ENCODE measurements at places on chromosomes 7 and 10.

- DNase-seq: no peak
Observed at GRCh38 chr7:135262623-135263320, 29.1 kb downstream of the STRA8 start.

- DNase-seq: no peak
Observed at GRCh38 chr10:88281592-88282347, 301.3 kb downstream of the RNLS start.

- no peak for DNase-seq
Observed at GRCh38 chr7:135706038-135706742, 21.8 kb downstream of the SLC13A4 start.

DNA sequence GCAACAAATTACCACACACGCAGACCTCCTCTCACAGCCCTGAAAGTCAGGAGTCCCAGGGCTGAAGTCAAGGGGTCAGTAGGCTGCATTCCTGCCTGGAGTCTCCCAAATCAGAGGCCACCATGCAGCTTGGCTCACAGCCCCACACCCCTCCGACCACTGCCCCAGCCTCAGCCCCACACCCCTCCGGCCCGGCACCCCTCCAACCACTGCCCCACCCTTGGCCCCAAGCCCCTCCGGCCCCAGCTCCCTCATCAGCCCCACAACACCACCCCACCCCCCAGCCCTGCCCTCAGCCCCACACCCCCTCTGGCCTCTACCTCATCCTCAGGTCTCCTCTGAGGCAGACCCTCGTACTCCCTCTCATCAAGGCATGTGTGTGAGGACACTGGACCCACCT, 85.7 kb downstream of the DIP2C start:
- no peak for DNase-seq

- DNase-seq: peak; percentile 84
Observed at GRCh38 chr10:79981450-79982361, 32.8 kb upstream of the SFTPD start.

DNA sequence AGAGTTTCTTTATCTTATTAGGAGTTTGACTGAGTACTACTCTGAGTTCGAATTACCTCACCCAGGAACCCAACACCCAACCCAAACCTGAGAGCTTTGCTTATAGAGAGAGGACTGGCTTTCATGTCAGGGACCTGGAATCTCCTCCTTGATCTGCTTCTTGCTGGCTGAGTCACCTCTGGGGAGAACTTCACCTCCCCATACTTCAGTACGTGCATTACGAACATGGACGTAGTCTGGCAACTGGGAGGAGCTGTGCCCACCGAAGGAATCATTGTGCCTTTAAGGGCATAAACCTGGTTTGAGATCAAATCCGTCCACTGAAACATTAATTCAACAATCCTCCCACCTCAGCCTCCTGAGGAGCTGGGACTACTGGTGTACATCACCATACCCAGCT, 12.2 kb upstream of the PSAP start:
- DNase-seq: no peak

DNA sequence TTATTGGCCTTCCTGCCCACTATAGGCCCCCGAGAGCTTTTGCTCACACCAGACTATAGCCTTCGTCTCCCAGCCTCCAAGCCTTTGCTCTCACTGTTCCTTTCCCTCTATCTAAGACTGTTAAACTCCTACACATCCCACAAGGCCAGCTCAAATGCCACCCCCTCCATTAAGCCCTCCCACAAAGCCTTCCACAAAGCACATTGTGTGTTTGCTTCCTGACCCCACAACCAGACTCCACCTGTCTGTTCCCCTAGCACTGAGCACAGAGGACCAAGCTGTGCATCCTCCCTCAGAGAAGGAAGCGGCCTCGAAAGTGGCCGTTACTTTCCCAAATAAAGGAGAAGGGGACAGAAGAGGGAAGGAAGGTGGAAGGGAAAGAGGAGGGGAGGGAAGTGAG, 1.3 kb downstream of the LOXL4 start:
- DNase-seq: peak; percentile 51

DNA sequence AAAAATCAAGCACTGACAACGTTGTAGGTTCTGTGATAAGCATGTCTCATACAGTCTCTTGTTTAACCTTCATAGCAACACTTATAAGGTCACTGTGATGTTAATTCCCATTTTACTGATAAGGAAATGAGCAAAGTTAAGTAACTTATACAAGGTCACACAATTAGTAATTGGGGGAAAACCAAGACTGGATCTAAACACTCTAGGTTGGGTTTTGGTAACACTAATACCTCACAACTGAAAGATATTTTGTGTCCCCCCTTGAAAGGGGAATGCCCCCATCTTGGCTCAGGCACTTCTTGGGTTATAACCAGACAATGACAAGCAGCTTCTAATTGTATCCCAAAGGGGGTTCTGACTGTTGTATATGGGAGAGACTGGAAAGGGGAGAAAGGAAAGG, 36.0 kb upstream of the ABCB4 start:
- no peak for DNase-seq

DNA sequence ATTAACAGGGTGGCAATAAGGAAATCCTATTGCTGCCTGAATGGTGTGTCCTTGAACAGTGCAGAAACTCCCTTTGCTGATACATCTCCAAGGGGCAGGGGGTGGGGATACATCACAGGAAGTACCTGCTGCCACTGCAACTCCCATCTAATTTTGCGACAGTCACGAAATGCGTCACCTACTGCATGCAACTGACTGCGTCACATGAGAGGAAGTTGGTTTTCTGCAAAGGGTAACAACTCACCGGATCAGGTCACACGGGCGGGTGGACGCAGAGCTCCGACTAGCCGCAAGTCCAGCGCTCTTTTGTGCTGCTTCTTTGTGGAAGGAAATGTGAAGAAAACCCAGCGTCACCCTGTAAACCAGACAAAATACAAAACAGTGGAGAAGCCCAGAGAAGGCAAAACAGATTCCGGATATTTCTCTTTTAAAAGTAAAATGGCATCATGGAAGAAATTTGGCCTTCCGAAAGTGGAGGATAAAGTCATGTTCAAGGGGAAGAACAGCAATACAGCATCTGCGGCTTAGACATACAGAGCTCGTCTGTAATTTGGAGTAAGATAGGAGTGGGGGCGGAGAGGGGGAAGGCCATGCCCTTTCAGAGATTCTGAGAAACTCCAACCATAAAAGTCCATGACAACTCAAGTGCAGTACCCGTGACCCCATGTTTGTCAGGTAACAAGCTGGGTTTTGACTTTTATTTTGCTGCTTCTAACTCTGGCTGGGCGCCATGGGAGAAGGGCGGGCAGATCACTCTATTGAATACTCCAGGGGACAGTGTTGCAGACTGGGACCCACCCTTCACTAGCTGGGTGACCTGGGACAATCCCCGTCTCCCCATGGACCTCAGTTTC, 32.3 kb upstream of the PLEKHS1 start:
- no peak for DNase-seq

GRCh38 chr7:116739307-116739706, 67.3 kb downstream of the MET start:
- DNase-seq: no peak

GRCh38 chr7:44471850-44472249, 18.6 kb downstream of the NUDCD3 start:
- DNase-seq: no peak

- DNase-seq: no peak
Observed at GRCh38 chr7:88046839-88047573, 113.0 kb downstream of the ADAM22 start.

GRCh38 chr10:24346877-24347519, 138.1 kb downstream of the KIAA1217 start:
- DNase-seq: no peak

GRCh38 chr10:84537447-84537931, 209.1 kb downstream of the CCSER2 start:
- peak; percentile 63 for DNase-seq

GRCh38 chr7:106369352-106369751, 84.6 kb upstream of the NAMPT start:
- DNase-seq: peak; percentile 50

GRCh38 chr7:91128683-91129348, 135.4 kb upstream of the FZD1 start:
- DNase-seq: no peak

DNA sequence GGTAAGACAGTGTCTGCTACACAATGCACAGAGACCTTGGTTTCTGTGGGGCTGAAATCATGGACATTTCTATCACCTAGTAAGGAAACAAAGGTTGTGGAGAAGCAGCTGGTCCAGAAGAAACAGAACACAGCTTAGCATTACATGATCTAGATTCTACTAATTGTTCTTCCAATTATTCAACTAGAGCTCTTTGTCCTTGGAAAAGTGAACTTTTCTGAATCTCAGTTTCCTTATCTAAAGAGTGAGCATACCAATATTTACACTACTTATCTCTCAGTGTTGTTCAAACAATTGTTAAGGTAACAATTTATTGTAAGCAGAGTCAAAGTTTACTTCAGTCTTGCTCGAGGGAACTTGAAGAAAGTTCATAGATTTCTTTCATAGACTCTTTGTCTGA, 42.3 kb upstream of the TRIM24 start:
- no peak for DNase-seq

GRCh38 chr7:95470452-95470851, 15.3 kb upstream of the ASB4 start:
- DNase-seq: peak; percentile 66

- DNase-seq: no peak
Observed at GRCh38 chr7:57404967-57405421, 45.0 kb upstream of the ZNF716 start.

GRCh38 chr7:41655426-41655825, 47.5 kb downstream of the INHBA start:
- DNase-seq: no peak

- DNase-seq: no peak
Observed at GRCh38 chr10:16957038-16957437, 139.8 kb upstream of the RSU1 start.

- peak; percentile 40 for DNase-seq
Observed at GRCh38 chr7:143305423-143306070, 10.4 kb upstream of the CLCN1 start.

DNA sequence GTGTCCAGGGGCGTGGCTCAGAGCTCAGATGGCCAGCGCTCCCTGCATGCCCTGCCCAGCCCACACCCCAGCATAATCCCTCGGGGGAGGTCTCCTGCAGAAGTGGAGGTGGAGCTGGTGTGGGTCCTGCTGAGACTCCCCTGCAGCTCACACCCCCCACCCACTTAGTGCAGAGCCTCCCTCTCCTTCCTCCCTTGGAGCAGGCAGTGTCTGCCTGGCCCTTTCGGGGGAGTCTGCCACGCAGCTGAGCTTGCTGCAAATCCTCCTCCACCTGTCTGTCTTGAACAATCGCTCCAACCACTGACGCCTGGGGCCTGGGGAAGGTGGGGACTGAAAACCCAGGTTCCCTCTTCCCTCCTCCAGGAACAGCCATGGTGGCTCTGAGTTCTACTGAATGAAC, 219.7 kb upstream of the PPP2R2D start:
- no peak for DNase-seq

Measured in urothelium cell line (cell line).